ENCODE measurements at places on chromosomes 6 and 20.

DNA sequence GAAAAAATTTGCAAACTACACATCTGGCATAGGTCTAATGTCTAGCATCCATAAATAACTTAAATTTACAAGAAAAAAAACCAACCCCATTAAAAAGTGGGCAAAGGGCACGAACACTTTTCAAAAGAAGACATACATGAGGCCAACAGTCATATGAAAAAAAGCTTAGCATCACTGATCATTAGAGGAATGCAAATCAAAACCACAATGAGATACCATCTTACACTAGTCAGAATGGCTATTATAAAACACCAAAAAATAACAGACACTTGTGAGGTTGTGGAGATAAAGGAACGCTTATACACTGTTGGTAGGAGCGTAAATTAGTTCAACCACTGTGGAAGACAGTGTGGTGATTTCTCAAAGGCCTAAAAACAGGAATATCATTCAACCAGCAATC is 33.7 kb upstream of the EPB41L2 start:
- DNase-seq: no peak

- peak; percentile 89 for DNase-seq
These were observed 117.4 kb downstream of the TBC1D32 start for GRCh38 chr6:121216928-121217327.

DNA sequence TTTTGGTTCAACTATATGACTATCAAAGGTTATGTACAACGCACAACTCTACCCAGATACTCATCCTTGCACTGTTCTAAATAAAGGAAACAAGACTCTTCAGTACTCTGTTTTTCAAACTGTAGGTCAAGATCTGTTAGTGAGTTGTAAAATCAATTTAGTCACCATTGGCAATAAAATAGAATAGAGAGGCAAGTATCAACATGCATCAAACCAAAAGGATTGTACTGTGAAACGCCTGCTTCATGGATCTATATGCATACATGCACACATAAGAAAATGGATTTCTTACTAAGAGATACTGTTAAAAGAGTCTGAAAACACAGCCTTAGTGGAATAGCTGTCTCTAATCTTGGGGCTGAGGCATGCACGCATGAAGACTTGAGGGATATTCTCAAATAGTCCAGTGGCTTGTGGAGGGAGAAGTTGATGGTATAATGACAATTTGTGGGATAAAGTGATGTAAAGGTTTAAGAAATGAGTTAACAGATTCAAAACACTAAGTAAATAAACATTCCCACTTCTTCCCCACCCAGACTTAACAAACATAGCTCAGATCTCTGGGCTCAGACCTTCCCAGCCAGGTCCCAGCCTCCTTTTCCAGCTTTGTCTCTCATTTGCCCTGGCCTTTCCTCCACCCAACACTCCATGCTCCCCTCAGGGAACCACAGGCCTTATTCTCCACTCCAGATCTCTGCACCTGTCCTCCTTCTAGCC is 10.7 kb upstream of the LZTS3 start:
- DNase-seq: no peak

- DNase-seq: no peak
These were observed 290.3 kb upstream of the STXBP5 start for GRCh38 chr6:146913842-146914488.

- no peak for DNase-seq
These were observed 9.5 kb upstream of the SIRPB1 start for GRCh38 chr20:1629321-1629720.

DNA sequence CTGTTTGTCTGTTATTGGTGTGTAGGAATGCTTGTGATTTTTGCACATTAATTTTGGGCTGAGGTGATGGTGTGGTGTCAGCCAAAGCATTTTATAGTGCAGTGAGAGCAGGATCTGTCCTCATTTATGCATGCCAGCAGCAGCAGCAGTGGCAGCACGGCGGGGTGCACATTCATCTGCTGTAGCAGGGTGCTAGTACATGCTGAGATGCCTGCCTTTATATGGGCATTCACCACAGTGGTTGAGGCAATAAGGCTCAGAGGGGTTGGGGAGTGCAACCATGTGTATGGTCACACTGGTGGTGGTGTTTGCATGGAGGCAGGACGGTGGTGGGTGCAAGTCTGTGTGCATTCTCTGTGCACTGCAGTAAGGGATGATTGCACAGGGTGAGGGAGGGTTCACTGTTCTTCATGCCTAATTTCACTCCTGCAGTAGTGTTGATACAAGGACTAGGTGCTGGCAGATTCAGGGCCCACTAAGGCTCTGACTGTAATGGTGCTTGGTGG is 129.3 kb upstream of the SYNCRIP start:
- DNase-seq: no peak

DNA sequence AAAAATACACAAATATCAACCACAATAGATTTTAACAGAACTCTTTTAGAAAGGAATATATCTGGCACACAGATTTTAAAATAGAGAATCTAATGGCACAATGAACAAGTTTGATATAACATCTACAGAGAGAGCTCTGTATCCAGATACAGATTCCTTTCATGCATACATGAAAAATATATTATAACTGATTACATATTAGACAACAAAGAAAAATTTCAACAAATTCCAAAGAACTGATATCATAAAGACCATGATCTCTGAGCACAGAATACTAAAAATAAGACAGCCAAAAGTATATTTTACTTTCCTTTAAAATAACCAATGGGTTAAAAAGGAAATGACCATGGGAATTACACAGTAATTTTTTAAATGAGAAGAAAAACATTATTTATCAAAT is 74.1 kb upstream of the MAP7 start:
- DNase-seq: no peak

- no peak for DNase-seq
These were observed 108.0 kb downstream of the PPP1R14C start for GRCh38 chr6:150250826-150251225.

GRCh38 chr6:132934496-132934895 is 120.1 kb downstream of the RPS12 start:
- no peak for DNase-seq

DNA sequence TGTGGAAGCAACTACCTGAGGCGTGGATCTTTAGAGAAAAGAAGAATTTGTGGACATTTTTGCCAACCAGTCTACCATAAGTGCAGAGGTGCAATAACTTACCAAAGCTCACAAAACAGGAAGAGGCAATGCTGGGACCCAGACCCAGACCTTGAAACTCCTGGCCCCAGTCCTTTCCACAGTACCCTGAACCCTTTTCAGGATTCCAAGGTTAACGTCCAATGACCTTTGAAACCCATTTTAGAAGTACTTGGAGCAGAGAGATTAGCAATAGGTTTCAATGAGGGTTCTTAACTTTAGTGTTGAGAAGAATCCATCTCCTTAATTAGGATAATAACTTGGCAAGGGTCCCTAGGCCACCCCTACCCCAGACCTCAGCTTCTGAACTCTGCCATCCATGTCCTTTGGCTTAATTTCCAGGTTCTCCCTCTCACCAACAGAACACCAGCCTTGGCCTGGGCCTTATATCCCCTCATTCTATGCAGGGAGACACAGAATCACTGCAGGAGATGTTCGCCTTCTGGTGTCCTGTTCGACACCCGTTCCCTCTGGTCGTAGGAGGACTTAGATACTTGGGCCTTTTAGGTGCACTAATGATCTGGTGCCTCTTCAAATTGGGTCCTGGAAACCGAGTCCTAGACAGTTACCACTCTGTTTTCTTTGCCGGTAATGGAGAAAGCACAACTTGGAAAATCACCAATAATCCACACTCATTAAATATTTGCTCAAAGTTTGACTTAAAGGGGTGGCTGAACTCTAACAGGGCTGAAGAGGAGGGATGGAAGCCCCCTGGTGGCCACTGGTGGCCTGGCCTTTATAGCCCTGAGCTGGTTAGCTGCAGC is 40.6 kb downstream of the ISM1 start:
- peak; percentile 65 for DNase-seq

GRCh38 chr20:51463560-51463959 is 79.0 kb downstream of the NFATC2 start:
- no peak for DNase-seq

All from NCI-H524 (cell line).